ENCODE measurements at places on chromosomes 11 and 22. TPM values are rescaled to one million over a fixed set of nuclear protein-coding genes. Genes with fewer than 3 reads are reported as not detected.
A peak's percentile ranks its signal among the peaks of the same experiment; 100 is the strongest.

Gene YPEL1
- total RNA-seq: 5.5 TPM

Gene SERHL2
- total RNA-seq: 1.5 TPM

Gene EFCAB6
- total RNA-seq: 1.8 TPM

Gene CHEK1
- total RNA-seq: 96.4 TPM

Gene PANX2
- 5.9 TPM for total RNA-seq

Gene PKP3
- 18.7 TPM for total RNA-seq

Gene MYO7A
- 2.3 TPM for total RNA-seq

DNA sequence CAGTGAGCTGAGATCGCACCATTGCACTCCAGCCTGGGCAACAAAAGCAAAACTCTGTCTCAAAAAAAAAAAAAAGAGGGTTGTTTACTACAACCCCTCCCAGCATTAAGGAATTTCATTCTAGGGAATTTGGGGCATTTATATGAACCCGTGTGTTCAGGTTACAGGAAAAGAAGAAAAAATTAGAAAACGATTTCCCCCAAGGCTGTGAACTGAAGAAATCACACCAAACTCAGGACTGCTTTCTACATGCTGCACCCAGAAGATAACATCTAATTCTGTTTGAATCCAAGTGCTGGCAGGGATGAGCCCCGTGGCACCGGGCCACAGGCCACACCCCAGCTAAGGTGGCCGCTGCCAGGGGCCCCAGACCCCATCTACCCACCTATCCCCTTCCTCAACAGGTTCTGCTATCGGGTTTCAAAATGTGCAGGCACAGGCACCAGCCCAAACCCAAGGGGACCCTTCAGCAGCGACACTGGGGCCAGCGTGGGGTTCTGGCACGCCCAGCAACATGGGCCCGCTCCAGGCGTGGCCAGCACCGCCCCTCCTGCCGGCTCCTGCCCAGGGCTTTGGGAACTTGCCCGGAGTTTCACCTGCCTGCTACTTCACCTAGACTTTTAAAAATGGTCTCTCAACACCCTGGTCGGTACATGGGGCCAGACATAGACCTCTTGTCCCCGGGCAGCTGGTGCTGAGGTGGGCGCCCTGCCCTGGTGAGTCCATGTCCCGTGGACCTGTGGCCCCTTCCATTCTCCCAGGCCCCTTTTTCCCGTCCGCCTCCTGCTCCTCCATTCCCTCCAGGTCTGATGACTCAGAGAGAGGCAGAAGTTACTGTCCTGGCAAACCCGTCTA is 11.8 kb downstream of the CELSR1 start:
- H3K4me1 ChIP-seq: no peaks in the 10 kb centered on the region
- no peak overlapping the region for H3K4me3 ChIP-seq
- H3K27ac ChIP-seq: no peak overlapping the region
- no peaks in the 10 kb centered on the region for H3K36me3 ChIP-seq

GRCh38 chr22:17431179-17431578 is 61.9 kb downstream of the CECR2 start:
- no peak for DNase-seq
- peaks cover 72% of the 10 kb centered on the region for H3K4me1 ChIP-seq
- no peaks in the 10 kb centered on the region for H3K36me3 ChIP-seq
- peak overlapping the region; percentile 90 for H3K27ac ChIP-seq
- H3K4me3 ChIP-seq: no peak overlapping the region

- H3K4me1 ChIP-seq: peaks cover 16% of the 10 kb centered on the region
- no peak overlapping the region for H3K4me3 ChIP-seq
- no peak overlapping the region for H3K27ac ChIP-seq
- H3K36me3 ChIP-seq: peaks cover 3% of the 10 kb centered on the region
- DNase-seq: no peak
Observed at GRCh38 chr11:130888790-130889189, 27.5 kb downstream of the SNX19 start.

DNA sequence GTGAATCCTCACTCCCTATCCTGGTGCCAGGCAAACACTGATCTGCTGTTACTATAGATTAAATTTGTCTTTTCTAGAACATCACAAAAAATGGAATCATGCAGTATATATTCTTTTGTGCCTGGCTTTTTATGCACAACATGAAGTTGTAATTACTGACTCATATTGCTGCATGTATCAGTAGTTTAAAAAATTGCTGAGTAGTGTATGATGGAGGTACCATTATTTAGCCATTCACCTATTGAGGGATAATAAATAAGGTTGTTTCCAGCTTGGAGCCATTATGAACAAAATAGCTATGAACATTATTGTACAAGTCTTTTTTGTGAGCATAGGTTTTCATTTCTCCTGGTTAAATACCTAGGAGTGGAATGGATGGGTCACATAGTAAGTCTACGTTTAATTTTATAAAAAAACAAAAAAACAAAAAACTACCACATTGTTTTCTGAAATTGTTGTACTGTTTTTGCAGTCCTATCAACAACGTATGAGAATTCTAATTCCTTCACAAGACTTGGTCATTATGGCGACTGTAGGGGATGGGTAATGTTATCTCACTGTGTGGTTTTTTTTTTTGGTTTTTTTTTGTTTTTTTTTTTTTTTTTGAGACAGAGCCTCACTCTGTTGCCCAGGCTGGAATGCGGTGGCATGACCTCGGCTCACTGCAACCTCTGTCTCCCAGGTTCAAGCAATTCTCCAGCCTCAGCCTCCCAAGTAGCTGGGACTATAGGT is 111.6 kb downstream of the USP35 start:
- H3K27me3 ChIP-seq: no peaks in the 10 kb centered on the region
- no peaks in the 10 kb centered on the region for H3K4me1 ChIP-seq
- no peak overlapping the region for H3K27ac ChIP-seq
- no peak overlapping the region for H3K4me3 ChIP-seq
- DNase-seq: no peak
- no peaks in the 10 kb centered on the region for H3K36me3 ChIP-seq

- H3K4me1 ChIP-seq: peaks cover 83% of the 10 kb centered on the region
- H3K4me3 ChIP-seq: no peak overlapping the region
- H3K27ac ChIP-seq: peak overlapping the region; percentile 75
- DNase-seq: no peak
Observed at GRCh38 chr22:23225337-23225723, 45.0 kb downstream of the BCR start.

DNA sequence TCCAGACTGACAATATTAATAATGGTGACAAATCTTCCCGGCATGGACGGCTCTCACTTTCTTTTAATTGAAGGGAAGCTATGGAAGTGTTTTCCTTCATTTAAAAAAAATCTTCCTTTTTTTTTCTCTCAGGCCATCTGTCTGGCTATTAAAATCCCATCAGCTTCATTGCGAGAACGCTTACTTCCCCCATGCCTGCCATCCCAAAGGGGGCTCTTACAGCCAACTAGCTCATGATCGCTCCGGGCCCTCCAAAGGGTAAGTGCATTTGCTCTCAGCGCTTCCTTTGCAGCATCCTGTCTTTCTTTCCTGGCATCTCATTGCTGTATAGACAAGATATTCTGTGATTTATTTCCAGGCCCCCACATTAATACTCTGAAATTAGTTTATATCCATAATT is 20.7 kb downstream of the CACNG2 start:
- no peaks in the 10 kb centered on the region for H3K27me3 ChIP-seq
- H3K4me3 ChIP-seq: no peak overlapping the region
- no peaks in the 10 kb centered on the region for H3K36me3 ChIP-seq
- DNase-seq: no peak

- H3K36me3 ChIP-seq: no peaks in the 10 kb centered on the region
- H3K27me3 ChIP-seq: no peaks in the 10 kb centered on the region
- DNase-seq: no peak
Observed at GRCh38 chr22:29623059-29623458, 19.6 kb downstream of the NF2 start.
